ENCODE measurements at places on chromosomes 6 and 20.

- DNase-seq, result no peak
Measured at GRCh38 chr6:24504649-24505586, 10.1 kb downstream of the ALDH5A1 start.

DNA sequence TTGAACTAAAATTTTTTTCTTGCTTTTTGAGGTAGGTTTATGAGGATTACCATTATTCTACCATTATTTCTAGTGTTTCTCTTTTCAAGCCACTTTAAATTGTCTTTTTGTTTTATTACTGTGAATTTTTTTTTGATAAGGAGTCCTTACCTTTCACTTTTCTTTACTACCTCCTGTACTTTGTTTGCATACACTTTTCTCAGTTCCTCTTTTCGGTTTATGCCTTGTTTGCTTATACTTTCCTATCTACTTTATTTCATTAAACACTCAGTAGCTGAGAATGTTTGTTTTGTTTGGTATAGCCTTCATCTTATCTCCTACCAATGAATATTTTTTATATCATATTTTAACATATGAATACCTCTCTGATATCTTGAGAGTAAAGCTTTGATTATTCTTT lies 147.9 kb downstream of the TFAP2B start:
- no peak for DNase-seq

- DNase-seq, result no peak
Measured at GRCh38 chr20:31972471-31973021, 4.6 kb downstream of the XKR7 start.

GRCh38 chr6:124055963-124056362 lies 252.3 kb downstream of the NKAIN2 start:
- no peak for DNase-seq

DNA sequence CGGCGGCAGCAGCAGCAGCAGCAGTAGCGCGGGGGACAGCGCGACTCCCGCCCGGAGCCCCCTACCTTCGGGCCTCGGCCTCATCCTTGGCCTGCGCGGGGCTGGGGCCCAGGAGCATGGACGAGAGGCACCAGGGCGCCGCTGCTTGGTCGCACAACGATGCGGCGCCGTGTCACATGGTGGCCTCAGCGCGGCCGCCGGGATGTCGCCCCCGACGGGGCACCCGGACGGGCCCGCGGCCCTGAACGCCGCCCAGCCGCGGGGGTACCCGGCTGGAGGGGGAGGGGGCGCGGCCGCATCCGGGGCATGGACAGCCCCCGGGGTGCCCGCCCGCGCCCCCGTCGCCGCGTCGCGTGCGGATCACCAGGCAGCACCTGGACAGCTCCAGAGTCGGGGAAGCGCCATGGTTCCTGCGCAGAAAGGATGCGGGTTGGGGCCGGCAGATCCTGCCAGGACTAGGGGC lies 57.1 kb downstream of the CDH22 start:
- DNase-seq, result no peak

DNA sequence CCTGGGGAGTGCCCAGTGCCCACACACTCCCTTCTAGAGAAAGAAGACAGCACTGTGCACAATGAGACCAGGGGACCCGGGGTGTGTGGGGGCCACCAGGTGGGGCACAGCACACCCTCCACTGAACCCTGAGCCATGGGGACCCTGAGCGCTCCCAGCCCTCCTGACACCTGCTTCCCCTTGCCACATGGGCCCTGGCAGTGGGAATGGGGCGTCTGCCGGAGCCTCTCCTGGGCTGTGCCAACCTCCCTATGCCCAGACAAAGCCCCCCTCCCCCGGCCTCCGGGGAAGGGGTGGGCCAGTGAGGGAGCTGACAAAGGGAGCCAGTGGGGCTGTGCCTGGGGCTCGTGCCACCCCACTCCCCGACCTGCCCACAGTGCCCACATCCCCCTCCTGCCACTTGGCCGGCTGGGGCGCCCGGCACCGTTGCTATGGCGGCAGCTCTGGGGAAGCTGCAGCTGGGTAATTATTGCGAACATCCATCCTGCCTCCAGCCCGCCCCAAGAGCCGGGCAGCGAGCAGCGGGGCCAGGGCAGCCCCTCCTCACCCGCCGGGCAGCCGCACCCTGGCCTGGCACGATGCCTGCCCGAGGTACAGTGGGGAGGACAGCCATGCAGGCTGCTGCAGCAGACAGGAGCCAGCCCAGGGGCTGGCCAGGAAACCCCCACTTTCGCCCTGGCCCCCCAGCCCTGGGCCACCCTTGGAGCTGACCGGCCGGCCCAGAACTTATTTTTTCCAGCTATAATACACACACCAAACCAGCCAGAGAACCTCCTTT lies 41.9 kb upstream of the NOL4L start:
- DNase-seq, result peak; percentile 16

DNA sequence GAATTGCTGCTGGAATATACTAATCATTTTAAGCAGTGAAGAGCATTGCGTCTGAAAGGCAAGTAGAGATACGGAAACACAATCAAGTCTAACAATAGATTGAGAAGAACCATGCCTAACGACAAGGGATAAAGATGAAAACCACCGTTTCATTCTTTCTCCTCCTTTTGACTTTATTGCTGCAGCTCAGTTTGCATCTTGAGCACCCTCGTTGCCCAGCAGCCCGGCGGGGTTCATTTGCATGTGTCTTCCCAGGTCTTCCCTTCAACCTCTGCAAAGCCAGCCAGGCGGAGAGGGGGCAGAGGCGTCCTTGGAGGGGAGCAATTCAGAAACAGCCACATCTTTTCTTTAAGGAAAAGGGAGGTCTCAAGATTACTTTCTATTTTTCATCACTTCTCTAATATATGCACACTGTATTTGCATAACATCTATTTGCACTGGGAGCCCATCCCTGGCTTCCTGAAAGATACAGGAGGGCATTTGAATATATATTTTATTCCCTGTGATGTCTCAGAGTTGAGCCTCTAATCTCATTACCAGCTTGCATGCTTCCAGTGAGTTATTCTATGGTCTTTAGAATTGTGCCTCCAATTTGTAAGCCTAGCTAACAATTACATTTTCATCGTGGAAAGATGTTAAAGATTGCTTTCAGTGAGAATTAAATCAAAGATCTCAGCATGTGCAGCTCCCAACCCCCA lies 18.7 kb upstream of the PXDC1 start:
- no peak for DNase-seq

- peak; percentile 24 for DNase-seq
Measured at GRCh38 chr6:157272866-157273755, 50.2 kb downstream of the TMEM242 start.

DNA sequence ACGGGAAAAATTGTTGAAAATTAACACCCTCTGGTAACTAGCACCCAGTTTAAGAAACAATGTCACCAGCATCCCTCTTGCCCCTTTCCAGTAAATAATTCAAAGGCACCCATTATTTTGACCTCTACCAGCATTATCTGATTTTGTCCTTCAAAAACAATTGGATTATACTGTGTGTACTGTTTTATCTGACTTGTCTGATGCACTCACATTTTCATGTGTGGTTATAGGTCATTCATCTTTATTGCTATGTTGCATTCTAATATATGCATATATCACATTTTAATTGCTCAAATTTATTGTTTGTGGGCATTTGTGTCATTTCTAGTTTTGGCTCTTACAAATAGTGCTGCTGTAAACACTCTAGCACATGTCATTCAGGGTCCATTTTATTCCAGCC lies 260.9 kb upstream of the PRDM1 start:
- no peak for DNase-seq

DNA sequence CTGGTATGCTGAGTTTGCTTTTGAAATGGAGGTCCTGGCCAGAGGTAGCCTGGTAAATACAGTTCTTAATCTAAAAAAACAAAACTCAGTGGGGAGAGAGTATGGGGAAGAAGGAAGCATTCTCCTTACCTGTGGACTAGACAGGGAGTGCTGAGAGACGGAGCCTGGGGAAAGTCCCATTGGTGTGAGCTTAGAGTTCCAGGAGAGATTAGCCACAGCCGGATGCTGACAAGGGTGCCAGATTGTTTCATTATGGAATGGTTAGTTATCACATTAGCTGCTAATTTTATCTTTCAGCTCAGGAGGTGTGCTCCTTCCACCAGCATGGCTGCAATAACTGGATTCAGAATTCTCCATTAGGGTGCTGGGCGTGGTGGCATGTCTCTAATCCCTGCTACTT lies 75.9 kb downstream of the RREB1 start:
- DNase-seq, result no peak

GRCh38 chr20:11716239-11716944 lies 201.3 kb upstream of the BTBD3 start:
- no peak for DNase-seq

- DNase-seq, result no peak
Measured at GRCh38 chr6:135655055-135655454, 157.5 kb upstream of the AHI1 start.

GRCh38 chr6:45419571-45420082 lies 41.9 kb upstream of the SUPT3H start:
- peak; percentile 74 for DNase-seq

DNA sequence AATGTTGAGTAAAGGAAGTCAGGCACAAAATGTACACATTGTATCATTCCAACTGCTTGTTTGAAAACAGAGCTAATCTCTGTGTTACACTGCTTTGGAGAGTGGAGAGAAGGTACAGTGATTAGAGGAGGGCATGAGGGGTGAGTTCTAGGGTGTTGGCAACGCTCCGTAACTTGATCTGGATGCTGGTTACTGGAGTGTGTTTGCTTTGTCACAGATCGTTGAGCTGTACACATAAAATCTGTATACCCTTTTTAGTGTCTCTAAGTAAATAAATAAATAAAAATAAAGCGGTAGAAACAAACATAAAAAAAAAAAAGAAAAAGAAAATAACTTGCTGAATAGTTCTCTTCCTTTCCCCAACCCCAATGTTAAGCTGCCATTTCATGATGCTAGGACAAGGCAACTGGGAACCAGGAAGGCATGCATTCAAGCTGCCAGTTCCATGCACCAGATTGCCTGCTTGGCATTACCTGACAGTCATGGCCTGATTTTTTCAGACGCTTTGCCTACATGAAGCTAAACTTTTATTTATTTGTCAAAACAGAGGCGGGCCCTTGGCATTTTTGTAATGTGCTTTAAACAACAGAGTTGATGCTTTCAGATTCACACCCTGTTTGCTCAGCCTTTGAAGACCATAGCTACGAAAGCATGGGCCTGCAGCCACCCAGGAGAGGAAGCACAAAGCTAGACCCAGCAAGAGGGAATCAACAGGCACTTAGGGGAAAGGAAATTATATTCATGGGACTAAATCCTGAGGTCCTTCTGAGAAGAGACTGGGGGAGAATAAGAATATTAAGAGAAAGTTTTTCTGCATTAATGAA lies 21.2 kb downstream of the TNFRSF21 start:
- DNase-seq, result no peak

DNA sequence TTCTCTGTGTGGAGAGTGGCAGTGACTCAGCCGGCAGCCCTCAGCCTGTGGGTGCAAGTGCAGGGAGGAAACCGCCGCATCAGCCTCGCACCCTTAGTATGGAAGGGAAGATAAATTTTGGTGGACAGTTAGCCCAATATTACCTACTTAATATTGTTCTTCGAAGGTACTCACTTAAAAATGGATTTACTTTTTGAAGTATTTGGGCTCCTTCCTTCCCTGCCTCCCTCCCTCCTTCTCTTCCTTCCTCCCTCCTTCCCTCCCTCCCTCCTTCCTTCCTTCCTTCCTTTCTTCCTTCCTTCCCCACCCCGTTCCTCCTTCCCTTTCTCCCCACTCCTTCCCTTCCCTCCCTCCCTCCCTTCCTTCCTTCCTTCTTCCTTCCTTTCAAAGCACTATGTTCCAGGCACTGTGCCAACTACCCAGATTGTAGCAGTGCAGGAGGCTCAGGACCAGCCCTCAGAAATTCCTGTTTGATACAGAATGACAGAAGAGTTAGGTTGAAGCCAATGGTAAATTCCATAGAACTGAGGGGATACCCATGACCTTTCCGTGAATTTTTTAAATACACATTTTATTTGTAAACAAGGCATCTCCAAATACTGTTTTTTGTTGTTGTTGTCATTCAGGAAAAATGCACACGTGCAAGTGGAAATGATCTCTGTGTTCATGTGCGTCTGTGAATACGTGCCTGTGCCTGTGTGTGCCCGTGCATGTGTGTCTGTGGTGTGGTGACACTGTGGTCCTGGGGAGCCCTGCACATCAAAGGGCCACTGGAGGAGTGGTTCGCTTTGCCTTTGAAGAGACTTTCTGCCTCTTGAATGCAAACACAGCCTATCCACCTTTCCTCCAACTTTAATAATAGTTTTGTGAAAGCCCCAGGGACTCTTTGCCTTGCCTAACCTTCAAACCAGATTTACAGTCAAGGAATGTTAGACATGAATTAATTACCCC lies 141.7 kb downstream of the EDN3 start:
- no peak for DNase-seq

GRCh38 chr6:147108259-147108910 lies 95.8 kb upstream of the STXBP5 start:
- DNase-seq, result no peak

- DNase-seq, result no peak
Measured at GRCh38 chr20:60494476-60494875, 536.3 kb downstream of the CDH26 start.

GRCh38 chr20:22511943-22512910 lies 72.1 kb downstream of the FOXA2 start:
- DNase-seq, result no peak
